ENCODE measurements at places on chromosomes 5 and 9. TPM values are rescaled to one million over a fixed set of nuclear protein-coding genes. Genes with fewer than 3 reads are reported as not detected.
A peak's percentile ranks its signal among the peaks of the same experiment; 100 is the strongest.

GRCh38 chr9:10366171-10366779, 246.5 kb downstream of the PTPRD start:
- no peaks in the 10 kb centered on the region for H3K27me3 ChIP-seq

GRCh38 chr5:14142202-14142826, 828 bp upstream of the TRIO start:
- peaks cover 19% of the 10 kb centered on the region for H3K4me1 ChIP-seq
- DNase-seq, result no peak
- no peaks in the 10 kb centered on the region for H3K36me3 ChIP-seq

GRCh38 chr5:111511831-111512374, 432 bp downstream of the STARD4 start:
- H3K27me3 ChIP-seq, result no peaks in the 10 kb centered on the region
- no peaks in the 10 kb centered on the region for H3K36me3 ChIP-seq
- H3K4me3 ChIP-seq, result peak overlapping the region; percentile 76
- H3K27ac ChIP-seq, result peak overlapping the region; percentile 84
- no peaks in the 10 kb centered on the region for H3K4me1 ChIP-seq

GRCh38 chr9:92058723-92059444, 56.3 kb downstream of the SPTLC1 start:
- H3K4me3 ChIP-seq, result no peak overlapping the region
- H3K4me1 ChIP-seq, result no peaks in the 10 kb centered on the region
- H3K27me3 ChIP-seq, result no peaks in the 10 kb centered on the region
- H3K27ac ChIP-seq, result no peak overlapping the region

DNA sequence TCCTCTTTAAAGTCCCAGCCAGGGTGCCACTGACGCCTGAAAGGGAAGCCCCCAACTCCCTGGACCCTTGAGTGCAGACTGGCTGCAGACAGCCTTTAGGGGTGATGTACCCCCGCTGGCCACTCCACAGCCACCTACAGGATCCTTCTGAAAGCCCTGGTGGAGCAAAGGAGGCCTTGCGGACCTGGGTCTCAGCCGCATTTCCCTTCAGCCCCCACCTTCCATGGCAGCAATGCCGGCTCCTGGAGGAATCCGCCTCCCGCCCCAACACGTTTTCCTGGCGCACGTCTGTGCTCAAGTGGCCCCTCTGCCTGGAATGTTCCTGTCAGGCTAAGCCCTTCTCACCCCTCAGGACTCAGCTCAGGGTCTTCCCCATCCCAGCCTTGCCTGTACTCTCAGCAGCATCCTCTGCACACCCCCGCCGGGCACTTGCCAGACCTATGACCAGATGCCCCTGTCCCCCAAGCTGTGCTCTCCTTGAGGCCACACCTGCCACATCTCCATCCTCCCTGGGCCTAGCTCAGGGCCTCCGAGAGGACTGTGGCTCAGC, 134.1 kb upstream of the RAPGEF1 start:
- no peak for DNase-seq
- no peak overlapping the region for H3K27ac ChIP-seq
- no peak overlapping the region for H3K4me3 ChIP-seq
- H3K27me3 ChIP-seq, result no peaks in the 10 kb centered on the region
- H3K36me3 ChIP-seq, result no peaks in the 10 kb centered on the region
- H3K4me1 ChIP-seq, result no peaks in the 10 kb centered on the region

- H3K27me3 ChIP-seq, result no peaks in the 10 kb centered on the region
- no peaks in the 10 kb centered on the region for H3K36me3 ChIP-seq
- H3K4me1 ChIP-seq, result peaks cover 6% of the 10 kb centered on the region
- no peak overlapping the region for H3K4me3 ChIP-seq
- no peak overlapping the region for H3K27ac ChIP-seq
- peak; percentile 46 for DNase-seq
Observed at GRCh38 chr5:148559461-148559860, 94.9 kb downstream of the HTR4 start.

- no peaks in the 10 kb centered on the region for H3K36me3 ChIP-seq
- H3K4me1 ChIP-seq, result no peaks in the 10 kb centered on the region
- H3K27me3 ChIP-seq, result no peaks in the 10 kb centered on the region
Observed at GRCh38 chr9:72334658-72335337, 30.2 kb downstream of the ZFAND5 start.

- H3K27me3 ChIP-seq, result no peaks in the 10 kb centered on the region
- H3K4me3 ChIP-seq, result no peak overlapping the region
- peak overlapping the region; percentile 70 for H3K27ac ChIP-seq
Observed at GRCh38 chr5:159877894-159878448, 38.3 kb upstream of the ADRA1B start.

DNA sequence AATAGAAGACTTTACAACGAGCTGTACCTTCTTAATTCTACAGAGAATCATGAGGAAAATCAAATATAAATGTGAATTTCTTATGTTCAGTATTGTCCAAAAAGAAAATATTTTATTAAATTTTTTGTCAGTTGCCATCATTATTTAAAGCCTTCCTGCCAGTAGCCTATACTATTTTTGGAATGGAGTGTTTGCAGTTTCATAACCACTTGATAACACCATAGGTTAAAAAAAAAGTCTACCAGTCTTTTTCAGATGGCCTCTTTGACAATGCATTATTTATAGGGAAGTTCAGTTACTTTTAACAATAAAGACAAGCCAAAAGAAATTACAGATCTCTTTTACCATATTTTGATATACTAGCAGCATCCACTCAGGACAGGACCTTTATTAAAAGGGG, 80.3 kb upstream of the CCDC152 start:
- DNase-seq, result no peak
- no peaks in the 10 kb centered on the region for H3K27me3 ChIP-seq
- H3K4me1 ChIP-seq, result no peaks in the 10 kb centered on the region
- H3K27ac ChIP-seq, result no peak overlapping the region
- no peaks in the 10 kb centered on the region for H3K36me3 ChIP-seq

DNA sequence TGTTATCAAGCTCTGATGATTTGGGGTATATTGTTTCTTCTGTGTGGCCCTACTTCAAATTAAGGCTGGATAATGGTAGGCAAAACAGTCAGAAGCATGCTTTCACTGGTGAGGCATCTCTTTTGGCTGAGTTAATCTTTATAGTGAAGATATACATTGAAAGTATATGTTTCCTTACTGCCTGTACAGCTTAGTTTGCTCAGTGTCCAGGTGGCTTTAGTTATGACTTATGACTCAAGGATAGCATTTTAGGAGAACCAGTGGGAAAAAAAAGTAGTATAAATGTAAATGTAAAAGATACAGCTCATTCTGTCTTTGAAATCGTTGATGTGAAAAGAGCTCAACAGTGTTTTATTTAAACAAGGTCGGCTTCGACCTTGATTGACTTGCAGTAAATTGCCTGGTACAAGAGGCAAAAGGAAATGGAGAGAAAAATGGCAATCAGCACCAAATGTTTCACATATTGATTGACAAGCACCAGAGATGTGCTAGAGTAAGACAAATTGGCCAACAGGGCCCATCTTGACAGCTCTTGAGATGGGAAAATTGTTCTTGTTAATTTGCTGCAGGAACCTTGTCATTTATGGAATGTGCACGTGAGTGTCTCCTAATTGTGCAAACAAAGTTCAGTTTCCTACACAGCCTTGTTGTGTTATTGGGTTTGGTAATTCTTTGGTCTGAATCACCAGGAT, 447.4 kb upstream of the WWC1 start:
- no peaks in the 10 kb centered on the region for H3K4me1 ChIP-seq
- no peak for DNase-seq
- no peak overlapping the region for H3K27ac ChIP-seq

DNA sequence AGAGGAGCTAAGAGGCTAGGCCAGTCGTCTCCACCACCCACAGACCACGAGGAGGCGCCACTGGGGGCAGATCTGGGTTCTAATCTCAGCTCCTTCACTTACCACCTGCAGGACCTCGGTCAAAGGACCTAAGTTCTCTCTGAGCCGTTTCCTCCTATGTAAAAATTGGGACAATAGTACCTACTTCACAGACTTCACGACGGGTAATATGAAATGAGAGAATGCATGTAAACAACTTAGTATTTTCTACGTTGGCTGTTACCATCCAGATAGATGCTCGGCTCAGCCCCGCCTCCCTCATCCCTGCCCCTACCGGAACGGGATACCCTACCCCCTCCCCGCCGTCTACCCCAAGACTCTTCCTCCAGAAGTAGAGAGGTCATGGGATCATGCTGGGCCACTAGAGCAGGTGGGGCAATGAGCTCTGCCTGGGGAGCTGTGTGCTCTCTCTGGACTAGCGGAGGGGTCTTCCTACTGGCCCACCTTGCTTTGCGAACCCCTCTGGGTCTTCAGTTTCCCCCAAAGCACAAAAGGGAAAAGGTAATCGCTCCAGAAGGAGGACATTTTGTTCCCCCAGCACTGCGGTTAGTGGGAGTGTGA, 541 bp downstream of the GNPDA1 start:
- DNase-seq, result peak; percentile 79
- peak overlapping the region; percentile 53 for H3K4me3 ChIP-seq
- no peaks in the 10 kb centered on the region for H3K36me3 ChIP-seq
- peaks cover 3% of the 10 kb centered on the region for H3K4me1 ChIP-seq
- no peaks in the 10 kb centered on the region for H3K27me3 ChIP-seq
- H3K27ac ChIP-seq, result peak overlapping the region; percentile 82

DNA sequence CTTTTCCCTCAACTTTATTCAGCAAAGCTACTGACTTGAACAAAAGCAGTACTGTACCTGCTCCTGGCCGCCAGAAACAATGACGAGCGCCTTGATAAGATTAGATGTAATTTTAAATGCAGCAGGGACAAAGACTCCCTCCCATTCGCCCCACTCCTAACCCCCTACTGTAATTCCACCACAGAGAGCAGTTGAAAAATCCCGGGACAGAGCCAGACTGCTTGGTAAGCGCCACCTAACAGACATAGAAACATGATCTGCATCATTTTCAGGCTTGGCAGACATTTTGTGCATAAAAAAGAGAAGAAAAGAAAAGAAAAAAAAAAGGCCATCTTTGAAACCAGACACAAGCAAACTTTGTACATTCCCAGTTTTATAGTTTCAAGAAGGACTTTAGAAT, 81.9 kb downstream of the ISL1 start:
- H3K27me3 ChIP-seq, result no peaks in the 10 kb centered on the region
- no peak overlapping the region for H3K27ac ChIP-seq
- H3K36me3 ChIP-seq, result no peaks in the 10 kb centered on the region
- H3K4me1 ChIP-seq, result no peaks in the 10 kb centered on the region

GRCh38 chr5:72476721-72477120, 30.5 kb downstream of the ZNF366 start:
- no peak overlapping the region for H3K27ac ChIP-seq
- no peaks in the 10 kb centered on the region for H3K36me3 ChIP-seq
- DNase-seq, result no peak
- no peaks in the 10 kb centered on the region for H3K27me3 ChIP-seq

The ALG2 gene
- total RNA-seq, result 36.2 TPM

The GDNF gene
- total RNA-seq, result not detected

The HAND1 gene
- not detected for total RNA-seq

The GFM2 gene
- 27.2 TPM for total RNA-seq

The TAF11L5 gene
- total RNA-seq, result not detected

The TLN1 gene
- 129 TPM for total RNA-seq
